Stimulated activated memory B cell treated with anti-CD40 and anti-IgM and Interleukin-4, amounts not matched to agents 10 μg/mL and 1 μg/mL and 100 μg/mL, for 72 hours (primary cell): ENCODE measurements at places on chromosomes 2 and 18.

GRCh38 chr2:143852759-143853158, 667.2 kb downstream of the ZEB2 start:
- ATAC-seq = no peak

DNA sequence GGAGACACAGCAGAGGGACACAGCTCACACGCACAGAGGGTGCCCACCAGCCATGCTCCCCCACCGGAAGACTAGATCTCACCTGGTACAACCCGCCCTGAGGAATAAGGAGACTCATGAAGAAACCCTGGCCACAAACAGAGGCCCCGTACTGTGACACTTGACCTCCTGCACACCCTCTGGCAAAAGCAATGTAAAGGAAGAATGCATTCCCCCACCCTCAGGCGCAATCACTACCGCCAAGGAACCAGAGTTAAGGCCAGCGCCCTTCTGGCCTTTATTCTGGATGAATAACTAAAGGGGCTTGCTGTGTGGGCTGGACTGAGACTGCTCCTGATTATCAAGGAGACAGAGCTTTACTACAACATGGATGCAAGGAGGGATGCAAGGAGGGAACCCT, 509.2 kb upstream of the SPHKAP start:
- peak; percentile 12 for ATAC-seq

- no peak for ATAC-seq
Measured at GRCh38 chr18:67145586-67146292, 370.8 kb downstream of the DSEL start.

- ATAC-seq = no peak
Measured at GRCh38 chr2:186467421-186467820, 18.6 kb upstream of the ZC3H15 start.

GRCh38 chr18:9535430-9535991, 60.2 kb downstream of the RALBP1 start:
- no peak for ATAC-seq

GRCh38 chr2:130316596-130316995, 26.1 kb upstream of the IMP4 start:
- no peak for ATAC-seq

DNA sequence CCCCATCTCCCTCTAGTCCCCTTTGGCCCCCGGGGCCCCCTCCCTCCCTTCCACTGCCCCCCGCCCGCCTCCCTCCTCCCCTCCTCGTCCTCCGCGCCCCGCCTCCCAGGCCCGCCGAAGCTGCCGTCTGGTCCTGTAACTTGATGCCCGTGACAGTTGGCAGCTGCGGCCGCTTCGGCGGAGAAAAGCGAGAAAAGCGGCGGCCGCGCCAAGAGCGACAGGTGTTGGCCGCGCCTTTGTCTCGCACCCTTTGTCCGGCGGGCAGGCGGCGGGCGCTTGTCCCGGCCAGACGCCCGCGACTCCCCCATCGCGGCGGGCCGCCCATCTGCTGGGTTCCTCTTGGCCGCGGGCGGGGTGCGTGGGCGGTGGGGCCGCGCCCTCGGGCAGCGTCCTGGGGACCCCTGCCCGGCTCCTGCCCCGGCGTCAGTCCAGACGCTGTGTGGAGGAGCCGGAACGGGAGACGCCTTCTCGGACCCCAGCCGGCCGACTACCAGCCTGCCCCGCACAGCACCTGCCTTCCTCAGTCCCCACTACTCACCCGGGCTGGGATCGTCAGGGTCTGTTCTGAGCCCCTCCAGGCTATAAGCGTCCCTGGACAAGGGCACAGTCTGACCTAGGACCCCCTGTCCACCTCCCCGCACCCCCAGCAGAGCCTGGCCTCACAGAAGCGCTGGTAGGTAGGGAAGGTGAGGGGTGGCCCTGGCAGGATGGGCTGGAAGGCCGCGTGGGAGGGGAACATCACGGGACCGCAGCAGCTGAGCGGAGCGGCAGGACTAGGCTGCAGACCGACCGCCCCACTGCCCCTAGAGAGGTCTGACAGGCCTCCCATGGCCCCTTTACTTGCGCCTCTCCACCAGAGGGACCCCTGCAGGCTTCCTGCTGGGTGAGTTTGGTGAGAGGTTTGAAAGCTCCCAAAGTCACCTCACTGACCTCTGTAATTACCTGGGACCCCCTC, 1.2 kb upstream of the HES6 start:
- ATAC-seq = no peak

DNA sequence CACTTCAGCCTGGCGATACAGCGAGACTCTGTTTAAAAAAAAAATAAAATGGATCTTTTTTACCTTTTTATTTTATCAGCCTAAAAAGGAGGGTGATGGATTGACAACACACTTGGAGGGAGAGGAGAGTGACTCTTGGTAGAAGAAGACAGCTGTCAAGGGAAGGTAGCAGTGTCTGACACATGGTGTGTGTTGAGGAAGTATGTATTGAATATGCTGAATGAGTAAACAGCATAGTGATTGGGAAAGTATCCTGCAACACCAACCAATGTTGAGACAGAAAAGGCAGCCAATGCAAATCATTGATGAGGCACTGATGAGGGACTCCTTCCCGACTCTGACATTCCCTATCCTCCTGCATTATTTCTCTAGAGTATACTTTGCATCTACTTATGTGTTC, 306.4 kb downstream of the LPIN1 start:
- ATAC-seq = no peak

GRCh38 chr2:59875836-59876235, 677.6 kb downstream of the BCL11A start:
- no peak for ATAC-seq

DNA sequence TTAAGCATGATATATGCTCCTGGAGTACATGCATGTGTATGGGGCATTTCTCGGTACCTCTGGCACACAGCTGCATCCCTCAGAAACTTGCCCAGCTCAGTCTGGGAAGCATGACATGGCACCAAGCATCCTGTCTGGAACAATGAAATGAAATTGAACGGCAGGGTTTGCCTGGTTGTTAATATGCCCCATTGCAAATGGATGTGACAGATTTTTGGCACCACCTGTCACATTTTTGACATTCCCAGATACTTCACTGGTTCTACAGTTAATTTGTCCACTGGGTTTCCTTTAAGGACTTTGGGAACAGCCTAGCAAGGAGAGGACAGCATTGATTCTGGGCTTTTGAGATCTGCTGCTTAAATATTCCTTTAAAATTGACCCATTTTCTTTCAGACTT, 305.8 kb downstream of the TSN start:
- ATAC-seq = no peak

DNA sequence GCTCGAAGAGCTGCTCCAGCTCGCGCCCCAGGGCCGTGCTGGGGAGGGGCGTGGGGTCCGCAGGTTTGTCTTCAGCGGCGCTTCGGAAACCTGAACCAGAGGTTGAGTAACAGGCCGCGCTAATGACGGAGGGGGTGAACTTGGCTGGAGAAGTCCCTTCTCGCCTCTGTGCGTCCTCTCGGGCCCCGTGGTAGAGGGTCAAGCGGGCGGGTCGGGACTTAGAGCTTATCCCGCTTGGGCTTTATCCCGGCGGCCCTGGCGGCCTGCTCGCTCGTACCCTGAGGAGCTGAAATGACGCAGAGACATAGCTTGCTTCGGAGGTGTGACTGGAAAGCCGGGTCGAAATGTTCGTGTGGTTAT, 479 bp downstream of the RNMT start:
- no peak for ATAC-seq

DNA sequence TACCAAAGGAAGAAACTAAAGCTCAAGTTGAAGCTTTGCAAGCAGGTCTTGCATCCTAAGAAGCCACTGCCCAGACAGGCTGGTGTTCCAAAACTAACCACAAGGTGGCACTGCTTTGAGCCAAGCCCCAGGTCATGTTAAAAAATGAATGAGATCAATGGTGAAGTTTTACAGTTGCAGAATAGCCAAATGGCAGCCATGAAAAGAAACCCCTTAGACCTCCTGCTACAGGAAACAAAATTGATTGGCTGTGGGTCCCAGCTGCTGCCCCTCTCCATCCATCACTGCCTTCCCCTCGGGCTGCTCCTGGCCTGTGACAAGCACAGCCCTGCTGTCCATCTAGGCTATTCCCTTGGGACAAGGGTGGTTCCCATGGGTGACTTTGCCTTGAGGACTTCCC, 20.7 kb upstream of the MREG start:
- ATAC-seq = peak; percentile 65

GRCh38 chr2:196263181-196263747, 91.9 kb upstream of the STK17B start:
- peak; percentile 91 for ATAC-seq

- no peak for ATAC-seq
Measured at GRCh38 chr2:145593991-145594614, 1074.2 kb upstream of the ZEB2 start.

DNA sequence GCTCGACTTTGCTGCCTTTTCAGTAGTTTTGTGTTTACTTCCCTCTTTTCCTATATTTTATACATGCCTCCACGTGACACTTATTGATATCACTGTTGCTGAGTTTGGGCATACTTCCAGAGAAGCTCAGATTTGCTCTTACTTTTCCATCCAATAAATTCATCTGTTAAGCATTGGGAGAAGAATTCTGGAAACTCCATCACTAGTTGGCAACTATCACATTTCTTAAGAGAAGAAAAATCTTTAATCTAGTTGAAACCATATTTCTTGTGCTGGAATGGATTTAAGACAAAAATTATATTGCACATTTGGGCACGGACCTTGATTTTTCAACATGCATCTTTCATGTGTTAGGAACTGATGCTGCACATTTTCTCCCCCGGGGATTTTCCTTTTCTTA, 52.6 kb upstream of the CPO start:
- ATAC-seq = no peak

DNA sequence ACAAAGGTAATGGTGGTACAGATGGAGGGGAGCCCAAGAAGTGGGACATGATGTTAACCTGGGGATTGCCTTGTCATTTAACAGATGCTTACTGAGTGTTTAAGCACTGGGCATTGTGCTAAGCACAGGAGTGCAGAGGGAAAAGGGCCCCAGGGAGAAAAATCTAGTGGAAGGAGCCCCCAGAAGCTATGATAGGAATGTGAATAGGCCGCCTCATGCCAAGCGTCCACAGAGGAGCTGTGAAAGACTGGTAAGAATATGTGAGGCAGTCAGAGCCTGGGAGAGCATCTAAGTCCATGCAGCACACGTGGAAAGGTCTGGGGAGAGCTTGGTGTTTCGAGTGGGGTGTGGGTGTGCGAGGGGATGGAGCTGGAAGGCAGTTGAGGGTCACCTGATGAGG, 5.5 kb downstream of the ZNF532 start:
- no peak for ATAC-seq

DNA sequence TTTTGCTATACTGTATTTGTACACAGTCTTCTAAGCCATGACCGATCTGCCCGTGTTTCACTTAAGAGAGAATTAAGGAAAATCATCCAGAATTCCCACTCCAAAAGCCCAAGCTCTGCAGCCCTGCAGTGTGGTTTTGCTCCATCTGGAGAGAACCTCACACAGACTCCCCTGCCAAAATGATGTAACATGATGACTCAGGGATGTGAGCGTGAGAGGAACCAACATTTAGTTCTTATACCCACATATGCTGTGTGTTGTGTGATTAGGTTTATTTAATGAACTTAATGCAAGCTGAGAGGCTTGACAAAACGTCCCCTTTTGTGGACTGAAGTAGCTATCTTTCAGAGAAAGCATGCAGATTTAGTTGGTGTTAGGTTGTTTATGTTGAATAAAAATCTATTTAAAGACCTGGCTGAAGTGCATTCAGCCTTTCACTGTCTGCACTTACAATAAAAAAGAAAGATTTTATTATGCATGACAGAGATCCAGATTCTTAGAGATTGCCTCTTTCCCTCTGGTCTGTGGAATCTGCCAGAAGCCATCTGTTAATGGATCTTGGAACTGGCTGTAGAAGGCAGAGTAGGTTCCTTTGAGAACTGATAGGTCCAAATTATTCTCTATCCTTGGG, 6.3 kb downstream of the RAB12 start:
- ATAC-seq = no peak

DNA sequence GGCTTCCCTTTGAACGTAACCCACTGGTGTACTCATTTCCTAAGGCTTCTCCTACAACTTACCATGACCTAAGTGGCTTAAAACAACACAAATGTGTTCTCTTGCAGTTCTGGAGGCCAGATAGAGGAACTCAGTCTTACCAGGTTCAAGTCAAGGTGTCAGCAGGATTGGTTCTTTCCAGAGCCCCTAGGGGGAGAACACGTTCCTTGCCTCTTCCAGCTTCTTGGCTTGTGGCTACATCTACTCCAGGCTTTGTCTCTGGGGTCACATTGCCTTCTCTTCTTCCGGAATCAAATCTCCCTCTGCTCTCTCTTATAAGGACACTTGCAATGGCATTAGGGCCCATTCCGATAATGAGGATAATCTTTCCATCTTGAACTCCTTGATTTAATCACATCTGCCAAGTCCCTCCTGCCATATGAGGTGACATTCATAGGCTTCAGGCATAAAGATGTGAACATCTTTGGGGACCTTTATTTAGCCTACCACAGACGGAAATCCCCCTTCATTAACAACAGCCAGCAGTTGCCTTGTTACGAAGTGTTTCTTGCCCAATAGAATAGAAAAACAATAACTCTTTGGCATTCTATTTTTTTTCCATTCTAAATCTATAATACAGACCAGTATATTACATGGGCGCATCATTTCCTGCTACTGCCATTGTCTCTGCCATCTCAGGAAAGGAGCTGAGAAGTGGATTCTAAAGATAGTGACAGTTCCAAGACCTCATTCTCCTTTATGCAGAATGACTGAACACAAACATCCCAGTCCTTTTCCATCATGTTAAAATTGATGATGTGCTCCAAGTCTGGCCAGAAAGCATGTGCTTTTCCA, 362.0 kb downstream of the ZNF521 start:
- no peak for ATAC-seq
